HS-5 (cell line): ENCODE measurements at places on chromosomes 1 and 21.
A peak's percentile ranks its signal among the peaks of the same experiment; 100 is the strongest.

DNA sequence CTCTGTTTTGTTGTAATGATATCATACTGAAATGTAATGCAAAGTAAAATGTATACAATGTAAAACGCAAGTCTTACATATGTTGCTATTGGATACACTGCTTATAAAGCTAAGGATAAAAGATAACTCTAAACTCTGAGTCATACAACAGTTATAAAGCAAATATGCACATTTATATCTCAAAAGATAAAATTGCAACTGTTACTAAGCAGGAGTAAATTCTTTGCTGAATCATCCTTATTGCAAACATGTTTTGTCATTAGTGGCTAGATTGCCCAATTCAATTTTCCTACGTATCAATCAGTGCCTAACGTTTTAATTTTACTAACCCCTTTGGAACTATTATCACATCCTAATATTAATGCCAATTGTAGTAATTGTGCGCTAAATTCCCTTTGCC, 762.9 kb downstream of the LTN1 start:
- peak; percentile 81 for DNase-seq

- DNase-seq = no peak
These were observed 216.9 kb downstream of the MATN1 start for GRCh38 chr1:30506291-30507015.

- no peak for DNase-seq
These were observed 103.8 kb upstream of the PDE4B start for GRCh38 chr1:65688848-65689247.

GRCh38 chr1:79777481-79778219, 771.1 kb upstream of the ADGRL4 start:
- DNase-seq = no peak

DNA sequence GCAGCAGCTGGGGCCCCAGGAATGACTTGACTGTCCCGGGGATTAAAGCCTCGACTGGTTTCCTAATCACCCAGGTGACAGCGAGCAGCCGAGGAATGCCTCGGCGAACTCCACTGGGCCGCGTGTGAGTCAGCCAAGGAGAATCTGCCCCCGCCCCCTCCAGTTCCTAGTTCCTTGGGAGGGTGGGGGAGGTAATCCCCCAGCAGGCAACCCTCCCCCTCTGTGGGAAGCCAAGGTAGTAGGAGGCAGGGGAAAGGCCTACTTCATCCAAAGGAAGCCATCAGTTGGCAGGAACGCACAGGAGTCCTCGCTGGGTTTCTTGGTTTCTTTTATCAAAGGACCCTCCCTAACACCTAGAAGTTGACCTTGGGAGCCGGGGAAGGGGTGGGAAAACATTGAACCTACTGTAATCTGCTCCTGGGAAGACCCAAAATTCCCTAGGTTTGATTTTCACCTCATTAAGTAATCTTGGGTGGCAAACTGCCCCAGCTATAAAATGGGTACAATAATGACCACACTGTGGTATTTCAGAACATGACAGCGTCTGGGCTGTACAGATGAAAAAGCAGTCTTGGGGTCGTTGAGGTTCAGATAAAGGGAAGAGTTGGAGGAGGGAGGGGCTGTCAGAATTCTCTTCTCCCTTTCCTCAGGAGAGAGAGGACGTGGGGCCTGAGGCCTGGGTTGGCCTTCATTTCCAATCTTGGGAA, 1.4 kb downstream of the TENT5B start:
- DNase-seq = peak; percentile 73

DNA sequence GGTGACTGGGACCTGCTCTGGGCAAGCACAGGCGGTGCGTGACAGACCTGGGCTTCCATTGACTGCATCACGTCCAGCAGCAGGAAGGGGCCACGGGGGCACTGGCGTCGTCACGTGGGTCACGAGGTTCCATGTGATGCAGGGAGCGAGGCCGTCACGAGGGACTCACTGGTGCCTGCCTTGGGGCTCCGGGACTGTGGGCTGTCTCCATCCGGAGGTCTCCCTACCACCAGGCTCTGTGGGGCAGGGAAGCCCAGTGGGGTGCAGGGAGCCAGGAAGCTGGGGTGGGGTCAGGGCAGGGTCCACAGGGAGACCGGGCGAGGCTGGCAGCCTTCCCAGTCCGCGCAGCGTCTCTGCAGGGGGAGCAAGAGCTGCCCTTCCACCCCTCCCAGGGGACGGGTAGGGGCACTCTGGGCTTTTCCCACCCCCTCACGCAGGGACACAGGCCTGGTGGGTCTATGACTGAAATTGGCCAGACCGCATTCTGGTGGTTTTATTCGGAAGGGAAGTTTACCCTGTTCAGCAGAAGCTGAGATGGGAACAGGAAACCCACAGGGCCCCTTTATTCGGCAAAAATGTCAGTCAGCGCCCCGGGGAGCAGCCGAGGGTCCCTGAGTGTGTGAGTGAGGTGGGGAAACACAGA, 416 bp upstream of the TNFRSF14 start:
- peak; percentile 3 for DNase-seq

DNA sequence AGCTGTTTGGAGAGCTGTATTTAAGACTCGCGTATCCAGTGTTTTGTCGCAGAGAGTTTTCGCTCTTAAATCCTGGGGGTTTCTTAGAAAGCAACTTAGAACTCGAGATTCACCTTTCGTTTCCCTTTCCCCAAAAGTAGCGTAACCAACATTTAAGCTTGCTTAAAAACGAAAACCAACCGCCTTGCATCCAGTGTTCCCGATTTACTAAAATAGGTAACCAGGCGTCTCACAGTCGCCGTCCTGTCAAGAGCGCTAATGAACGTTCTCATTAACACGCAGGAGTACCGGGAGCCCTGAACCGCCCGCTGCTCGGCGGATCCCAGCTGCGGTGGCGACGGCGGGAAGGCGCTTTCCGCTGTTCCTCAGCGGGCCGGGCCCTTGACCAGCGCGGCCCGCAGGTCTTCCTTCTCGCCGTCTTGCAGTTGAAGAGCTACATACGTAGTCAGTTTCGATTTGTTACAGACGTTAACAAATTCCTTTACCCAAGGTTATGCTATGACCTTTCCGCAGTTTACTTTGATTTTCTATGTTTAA, 1.9 kb downstream of the OLIG1 start:
- no peak for DNase-seq

GRCh38 chr1:97128426-97128825, 406.8 kb downstream of the PTBP2 start:
- no peak for DNase-seq

- no peak for DNase-seq
These were observed 39.0 kb downstream of the PIK3CD start for GRCh38 chr1:9690440-9691107.

- no peak for DNase-seq
These were observed 51.6 kb downstream of the SLC30A10 start for GRCh38 chr1:219876798-219877209.
